ENCODE measurements at places on chromosomes 6 and 20.

- DNase-seq: no peak
These were observed 98.3 kb downstream of the SASH1 start for GRCh38 chr6:148440877-148441453.

DNA sequence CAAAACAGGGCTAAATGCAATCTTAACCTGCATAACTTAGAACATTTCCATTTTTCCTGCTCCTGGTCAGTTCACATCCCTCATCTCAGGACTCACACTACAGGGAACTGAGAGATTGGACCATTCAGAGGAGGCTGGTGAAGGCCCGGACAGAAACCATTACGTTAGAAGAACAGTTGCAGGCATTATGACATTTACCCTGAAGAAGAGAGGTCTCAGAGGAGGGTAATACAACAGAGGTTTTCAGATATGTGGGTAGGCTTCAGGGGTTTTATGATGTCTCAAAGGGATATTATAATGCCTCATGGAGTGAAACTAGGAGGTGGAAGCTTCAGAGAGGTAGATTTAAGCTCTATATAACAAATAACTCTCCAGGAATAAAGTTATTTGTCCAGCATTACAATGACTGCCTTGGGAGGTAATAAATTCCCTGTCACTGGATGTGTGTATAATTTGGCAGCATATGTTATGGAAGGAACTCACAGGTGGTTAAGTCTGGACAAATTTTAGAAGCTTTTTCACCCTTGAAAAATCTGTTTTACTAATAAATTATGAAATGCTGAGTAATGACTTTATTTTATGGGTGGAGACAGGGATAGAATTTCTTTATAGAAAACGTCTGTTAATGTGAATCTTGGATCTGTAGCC is 36.7 kb upstream of the RIPOR2 start:
- no peak for DNase-seq

- DNase-seq: no peak
These were observed 1.8 kb downstream of the RIPOR2 start for GRCh38 chr6:24933868-24934401.

DNA sequence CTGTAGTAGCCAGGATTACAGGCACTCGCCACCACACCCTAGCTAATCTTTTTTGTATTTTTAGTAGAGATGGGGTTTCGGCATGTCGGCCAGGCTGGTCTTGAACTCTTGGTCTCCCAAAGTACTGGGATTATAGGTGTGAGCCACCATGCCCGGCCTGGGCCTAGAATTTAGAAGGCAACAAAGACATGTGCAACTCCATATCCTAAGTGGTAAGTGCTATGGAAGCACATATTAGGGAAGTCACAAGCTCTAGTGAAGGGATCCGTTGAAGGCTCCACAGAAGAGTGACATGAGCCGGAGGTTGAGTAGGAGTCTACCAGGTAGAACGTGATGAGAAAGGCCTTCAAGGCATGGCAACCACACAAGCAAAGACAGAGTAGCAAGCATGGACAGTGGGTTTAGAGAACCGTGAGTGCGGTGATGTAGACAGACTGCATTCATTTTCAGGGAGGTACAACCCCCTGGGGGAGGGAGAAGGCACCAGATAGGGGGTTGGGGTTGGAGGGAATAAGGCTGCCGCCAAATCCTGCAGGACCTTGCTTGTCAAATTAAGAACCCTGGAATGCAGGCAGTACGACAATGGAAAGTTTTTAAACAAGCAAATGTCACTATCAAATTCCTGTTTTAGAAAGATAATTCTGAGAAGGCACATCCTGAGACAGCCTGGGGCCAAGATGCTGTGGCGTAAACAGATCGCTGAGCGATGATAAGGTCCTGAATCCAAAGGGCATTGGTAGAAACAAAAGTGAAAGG is 50.2 kb downstream of the ARHGAP18 start:
- DNase-seq: no peak

GRCh38 chr6:13404228-13404891 is 76.0 kb upstream of the TBC1D7 start:
- no peak for DNase-seq

DNA sequence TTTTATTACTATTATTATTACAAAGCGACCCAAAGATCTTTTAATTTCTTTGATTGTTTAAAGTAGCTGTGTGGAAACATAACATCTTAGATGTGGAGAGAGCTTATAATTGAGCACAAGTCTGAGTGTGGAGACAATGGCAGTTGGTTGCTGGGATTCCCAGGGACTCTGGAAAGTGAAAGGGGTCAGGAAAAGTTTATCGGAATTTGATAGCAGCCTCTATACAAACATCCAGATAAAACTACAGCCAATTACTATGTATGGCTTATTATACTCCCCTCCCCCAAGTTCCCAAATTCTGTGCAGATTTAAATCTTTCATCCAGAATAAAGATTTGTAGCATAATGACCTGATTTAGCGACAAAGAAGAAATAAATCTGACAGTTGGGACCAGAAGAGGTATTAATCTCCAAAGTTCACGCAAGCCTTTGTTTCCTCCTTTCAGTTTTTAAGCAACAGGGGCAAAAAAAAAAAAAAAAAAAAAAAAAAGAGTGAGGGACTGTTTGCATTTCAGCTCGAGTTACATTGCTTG is 121.4 kb upstream of the MAP3K7 start:
- no peak for DNase-seq

GRCh38 chr20:40156600-40157317 is 532.3 kb downstream of the MAFB start:
- no peak for DNase-seq

GRCh38 chr20:20037960-20038359 is 14.3 kb downstream of the CRNKL1 start:
- no peak for DNase-seq

DNA sequence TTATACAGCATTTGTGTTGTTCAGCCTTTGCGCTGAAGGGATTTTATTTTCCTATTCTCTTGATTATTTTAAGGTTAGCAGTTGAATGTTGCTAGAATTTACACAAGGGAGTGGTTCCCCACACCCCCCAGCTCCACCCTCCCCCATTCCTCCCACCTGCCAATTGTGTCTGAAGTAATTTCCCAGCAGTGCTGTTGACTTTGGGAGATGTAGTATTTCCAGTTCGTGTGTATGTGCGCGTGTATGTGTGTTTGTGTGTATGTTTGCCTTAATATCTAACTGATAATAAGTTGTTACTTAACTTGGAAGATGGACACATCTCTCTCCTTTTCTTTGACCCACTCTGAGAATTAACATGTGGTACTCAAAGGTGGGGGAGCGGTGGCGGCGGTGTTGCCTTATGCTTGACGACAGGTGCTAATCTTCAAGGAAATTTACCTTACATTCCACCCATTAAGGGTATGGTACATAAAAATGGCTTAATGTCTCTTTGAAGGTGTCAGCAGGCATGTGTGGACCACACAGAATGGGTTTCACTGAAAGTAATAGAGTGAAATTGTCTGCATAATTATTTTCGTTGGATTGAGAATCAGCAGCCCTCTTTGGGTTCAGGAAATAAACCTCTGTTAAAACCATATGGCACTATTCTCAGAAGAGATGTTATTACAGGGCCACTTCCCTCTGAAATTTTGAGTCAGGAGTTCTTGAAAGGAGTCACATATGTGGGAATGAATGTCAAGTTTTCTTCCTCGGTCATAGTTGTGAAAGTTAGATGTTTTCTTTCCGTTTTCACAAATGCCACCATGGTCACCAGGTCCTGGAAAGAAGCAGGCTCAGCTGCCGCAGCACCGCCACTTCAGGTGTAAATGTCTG is 95.6 kb upstream of the SUPT3H start:
- DNase-seq: no peak

Measured in stimulated activated CD4-positive, alpha-beta T cell treated with anti-CD3 and anti-CD28 coated beads, Interleukin-4, amount 100 ng/mL, for 4 hours (primary cell).